Peyer's patch (tissue), 4 donors: ENCODE measurements at places on chromosomes 7 and 10.

GRCh38 chr10:128813574-128813973 is 653.5 kb upstream of the MGMT start:
- DNase-seq: no peak

DNA sequence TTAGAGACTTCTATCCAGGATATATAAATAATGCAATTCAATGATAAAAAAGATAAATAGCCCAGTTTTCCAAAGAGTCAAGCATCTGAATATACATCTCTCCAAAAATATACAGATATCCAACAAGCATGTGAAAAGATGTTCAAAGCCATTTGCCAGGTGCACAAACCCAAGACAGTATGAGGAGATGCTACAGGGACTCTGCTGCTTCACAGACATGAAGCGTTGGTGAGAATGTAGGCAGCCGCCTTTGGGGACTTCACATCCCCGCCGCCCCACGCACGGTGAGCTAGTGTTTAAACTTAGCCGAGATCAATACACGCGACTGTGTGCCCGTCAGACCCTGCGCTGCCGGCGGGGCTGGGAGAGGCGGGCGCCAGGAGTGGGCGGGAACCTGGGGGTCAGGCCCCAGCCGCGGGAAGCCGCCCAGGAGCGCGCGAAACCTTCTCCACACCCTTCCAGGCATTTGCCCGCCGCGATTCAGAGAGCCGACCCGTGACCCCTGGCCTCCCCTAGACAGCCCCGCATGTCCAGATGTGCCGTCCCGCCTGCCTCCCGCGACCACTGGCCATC is 927 bp upstream of the ALOX5 start:
- peak; percentile 61 for DNase-seq

- no peak for DNase-seq
Measured at GRCh38 chr10:28853195-28853594, 175.9 kb downstream of the BAMBI start.

GRCh38 chr7:53743697-53744402 is 708.4 kb downstream of the POM121L12 start:
- DNase-seq: no peak

- no peak for DNase-seq
Measured at GRCh38 chr7:157630301-157630853, 293.6 kb downstream of the DNAJB6 start.

GRCh38 chr7:134890246-134891240 is 95.8 kb upstream of the AGBL3 start:
- DNase-seq: no peak

DNA sequence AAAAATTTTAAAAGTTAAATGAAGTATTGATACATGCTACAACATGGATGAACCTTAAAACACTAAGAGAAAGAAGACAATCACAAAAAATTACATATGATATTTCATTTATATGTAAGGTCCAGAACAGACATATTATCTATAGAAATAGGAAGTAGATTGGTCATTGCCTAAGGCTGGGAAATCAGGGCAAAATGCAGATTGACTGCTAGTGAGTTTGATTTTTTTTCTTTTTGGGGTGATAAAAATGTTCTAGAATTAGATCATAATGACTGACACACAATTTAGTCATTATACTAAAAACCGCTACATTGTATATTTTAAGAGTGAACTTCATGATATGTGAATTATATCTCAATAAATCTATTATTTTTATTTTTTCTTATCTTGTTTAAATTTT is 88.3 kb downstream of the CPEB3 start:
- no peak for DNase-seq

- no peak for DNase-seq
Measured at GRCh38 chr10:77498210-77498609, 139.4 kb downstream of the KCNMA1 start.

DNA sequence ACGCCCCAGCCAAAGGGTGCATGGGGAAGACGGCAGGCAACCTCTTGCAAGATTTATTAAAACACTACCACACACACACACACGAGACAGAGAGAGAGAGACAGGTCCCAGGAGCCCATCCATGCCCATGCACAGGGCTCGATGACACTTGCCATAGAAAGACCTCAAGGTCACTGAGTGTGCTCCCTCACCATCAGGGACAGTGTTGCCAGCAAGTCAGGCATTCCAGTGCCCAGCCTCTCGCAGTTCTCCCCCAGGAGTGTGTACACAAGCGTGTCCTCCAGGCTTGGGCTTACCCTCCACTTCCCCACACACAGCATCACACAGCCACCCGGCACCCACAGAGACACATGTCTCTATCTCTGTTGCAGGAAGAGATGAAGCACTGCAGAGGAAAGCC is 46.8 kb upstream of the SLF2 start:
- no peak for DNase-seq

DNA sequence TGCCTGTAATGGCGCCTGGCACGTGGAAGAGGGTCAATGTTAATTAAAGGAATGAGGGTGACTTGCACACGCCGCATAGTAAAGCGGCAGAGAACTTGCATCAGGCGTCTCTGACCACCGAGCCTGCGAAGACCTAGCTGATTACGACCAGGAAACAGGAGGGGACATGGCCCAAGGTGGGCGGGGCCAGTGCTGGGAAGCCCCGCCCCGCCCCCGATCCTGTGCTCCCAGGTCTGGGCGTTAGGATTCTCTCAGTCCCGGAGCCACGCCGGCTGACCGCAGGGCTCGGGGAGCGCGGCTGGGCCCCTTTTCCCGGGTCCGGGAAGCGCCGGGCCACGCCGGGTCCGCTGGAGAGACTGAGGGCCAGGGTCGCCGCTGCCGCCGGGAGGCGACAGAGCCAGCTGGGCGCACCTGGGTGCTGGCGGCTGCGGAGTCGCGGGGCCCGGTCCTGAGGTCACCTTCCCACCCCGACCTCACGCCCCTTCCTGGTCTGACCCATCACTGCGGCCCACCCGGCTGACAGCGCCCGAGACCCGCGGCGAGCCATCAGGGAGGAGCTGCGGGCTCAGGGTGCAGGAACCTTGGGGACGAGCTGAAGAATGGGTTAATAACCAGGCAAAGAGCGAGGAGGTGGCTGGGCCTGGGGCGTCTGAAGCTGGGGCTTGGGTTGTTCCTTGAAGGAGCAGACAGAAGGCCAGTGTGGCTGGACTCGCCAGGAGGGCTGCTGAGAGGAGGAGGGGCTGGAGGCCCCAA is 23.0 kb upstream of the GRID1 start:
- peak; percentile 76 for DNase-seq

- no peak for DNase-seq
Measured at GRCh38 chr7:134298902-134299683, 17.6 kb downstream of the SLC35B4 start.

DNA sequence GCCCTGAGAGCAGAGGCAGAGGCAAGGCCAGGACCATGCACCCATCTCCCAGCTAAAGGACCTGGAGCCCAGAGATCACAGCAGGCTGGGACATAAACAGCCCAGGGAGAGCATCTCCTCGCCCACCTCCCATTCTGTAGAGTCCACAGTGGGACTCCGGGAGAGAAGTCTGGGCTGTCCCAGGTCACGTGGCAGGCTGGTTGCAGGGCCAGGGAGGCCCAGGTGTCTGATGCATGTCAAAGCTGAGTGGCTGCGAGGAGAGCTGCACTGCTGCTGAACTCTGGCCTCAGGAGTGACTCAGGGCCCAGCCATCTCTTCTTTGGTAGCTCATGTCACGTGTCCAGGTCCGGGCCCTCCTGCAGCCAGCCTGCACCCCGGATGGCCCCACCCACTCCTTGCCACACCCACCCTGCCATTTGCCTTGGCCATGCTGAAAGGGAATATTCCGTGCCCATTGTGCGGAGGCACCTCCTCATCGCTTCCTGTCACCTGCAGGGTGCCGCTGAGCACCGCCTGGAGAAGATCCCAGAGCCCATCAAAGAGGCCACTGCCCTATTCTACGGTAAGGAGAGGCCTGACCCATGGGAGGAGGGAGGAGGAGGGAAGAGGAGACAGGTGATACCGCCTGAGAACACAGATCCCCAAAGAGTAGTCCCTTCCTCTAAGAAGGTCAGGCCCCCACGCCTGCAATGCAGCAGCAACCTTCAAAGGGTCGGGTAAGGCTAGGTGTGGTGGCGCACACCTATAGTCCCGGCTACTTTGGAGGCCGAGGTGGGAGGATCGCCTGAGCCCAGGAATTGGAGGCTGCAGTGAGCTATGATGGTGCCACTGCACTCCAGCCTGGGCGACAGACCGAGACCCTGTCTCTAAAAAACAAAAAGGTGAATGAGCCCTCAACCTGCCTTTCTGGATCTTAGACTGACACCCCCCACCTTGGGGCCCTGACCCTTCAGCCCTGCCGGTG is 12.6 kb upstream of the SH2B2 start:
- DNase-seq: no peak

DNA sequence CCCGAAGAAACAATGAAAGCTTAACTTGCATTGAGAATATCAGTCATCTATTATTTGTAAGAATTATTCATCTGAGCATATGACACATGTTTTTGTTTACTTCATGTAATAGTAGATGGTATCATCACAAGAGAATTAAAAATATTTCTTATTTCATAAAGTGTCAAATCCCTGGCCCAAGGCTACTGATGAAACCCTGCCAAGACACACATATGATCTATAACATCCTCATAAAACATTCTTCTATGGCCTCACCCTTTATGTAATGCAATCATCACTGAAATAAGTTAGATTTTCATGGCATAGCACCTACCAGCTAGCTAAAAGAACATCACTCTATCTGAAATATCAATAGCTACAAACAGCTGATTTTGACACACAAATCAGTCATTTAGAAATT is 385.6 kb upstream of the PHF14 start:
- no peak for DNase-seq

DNA sequence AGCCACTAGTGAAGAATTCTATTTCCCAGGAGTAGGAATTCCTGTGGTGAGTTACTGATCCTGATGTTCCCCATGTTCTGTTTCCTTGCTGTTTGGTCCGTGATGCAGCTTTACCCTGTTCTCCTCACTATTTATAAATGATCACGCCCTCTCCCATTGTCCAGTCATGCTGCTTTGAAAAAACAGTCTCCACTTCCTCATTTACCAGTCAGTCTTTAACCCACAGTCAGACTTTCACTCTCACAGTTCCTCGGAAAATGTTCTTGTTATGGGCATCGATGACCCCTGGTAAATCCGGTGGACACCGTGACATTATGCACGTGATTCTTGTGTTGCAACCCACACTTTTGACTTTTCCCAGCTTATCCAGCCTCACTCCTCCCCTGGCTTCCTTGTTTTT is 14.4 kb downstream of the SCIN start:
- DNase-seq: no peak

DNA sequence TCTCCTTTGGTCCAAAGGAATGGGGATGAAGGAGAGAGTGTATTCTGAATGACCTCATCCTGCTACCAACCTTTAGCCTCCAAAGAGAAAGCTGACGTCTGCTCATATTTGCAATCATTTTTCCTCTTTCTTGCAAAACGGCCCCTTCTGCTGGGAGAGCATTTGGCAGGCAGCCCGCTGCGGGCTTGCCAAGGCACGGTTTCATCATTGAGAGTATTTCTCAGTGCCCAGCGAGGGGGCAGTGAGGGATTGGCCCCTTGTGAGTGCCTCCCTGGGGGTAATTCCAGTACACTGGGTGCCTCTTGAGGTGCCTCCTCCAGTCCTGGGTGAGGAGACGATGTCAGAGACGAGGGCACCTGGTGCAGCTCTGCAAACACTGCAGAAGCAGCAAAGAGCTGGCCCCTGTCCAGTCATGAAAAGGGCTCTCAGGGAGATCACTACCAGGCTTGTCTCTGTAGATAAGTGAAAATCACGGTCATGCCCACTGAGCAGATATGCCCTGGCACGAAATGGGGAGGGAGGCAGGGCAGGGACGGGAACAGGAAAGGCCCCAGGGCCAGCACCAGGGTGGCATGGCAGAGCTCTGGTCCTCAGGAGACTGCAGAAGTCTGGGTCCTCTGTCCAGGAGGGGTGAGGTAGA is 48.7 kb upstream of the SHH start:
- DNase-seq: peak; percentile 11

DNA sequence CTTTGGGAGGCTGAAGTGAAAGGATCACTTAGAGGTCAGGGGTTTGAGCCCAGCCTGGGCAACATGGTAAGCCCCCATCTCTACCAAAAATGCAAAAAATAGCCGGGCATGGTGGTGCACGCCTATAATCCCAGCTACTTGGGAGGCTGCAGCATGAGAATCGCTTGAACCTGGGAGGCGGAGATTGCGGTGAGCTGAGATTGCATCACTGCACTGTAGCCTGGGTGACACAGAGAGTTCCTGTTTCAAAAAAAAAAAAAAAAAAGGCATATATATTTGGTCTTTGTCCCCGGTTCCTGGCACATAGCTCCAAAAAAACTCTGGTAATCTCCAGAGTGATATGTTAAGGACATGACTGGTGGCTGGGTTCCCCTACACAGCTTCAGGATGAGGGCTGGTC is 147.3 kb downstream of the SEC23IP start:
- DNase-seq: no peak

DNA sequence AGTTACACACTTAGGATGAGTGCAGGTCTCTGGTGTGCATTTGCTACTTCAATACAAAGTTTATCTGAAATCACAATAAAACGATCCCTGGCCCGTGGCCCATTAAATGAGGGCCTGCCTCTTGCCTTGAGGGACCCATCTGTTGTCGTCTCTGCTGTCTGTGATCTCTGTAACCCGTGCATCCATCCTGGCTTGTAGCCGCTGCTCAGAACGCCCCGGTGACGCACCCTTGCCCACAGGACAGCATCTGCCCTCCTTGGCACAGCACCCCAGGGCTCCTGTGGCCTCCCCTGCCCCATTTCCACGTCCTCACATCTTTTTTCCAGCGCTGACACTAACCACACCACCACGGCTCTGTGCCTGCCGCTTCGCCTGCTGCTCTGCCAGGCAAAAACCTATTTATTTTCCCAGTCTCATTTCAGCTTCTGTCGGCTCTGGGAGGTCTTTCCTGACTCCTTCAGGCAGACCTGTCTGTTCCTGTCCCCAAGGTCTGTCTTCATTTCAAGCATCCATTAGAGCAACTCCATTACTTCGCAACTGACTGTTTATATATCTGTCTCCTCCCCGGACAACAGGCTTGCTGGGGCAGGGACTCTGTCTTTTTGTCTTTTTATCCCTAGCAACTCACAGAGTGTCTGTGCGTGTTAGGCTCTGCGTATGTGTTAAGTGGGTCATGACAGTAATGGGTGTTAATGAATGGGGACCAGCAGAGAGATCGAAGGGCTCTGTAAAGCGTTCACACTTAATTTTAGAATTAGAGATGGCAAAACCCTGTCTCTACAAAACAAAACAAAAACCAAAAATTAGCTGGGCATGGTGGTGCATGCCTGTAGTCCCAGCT is 16.4 kb downstream of the CARD11 start:
- DNase-seq: no peak

DNA sequence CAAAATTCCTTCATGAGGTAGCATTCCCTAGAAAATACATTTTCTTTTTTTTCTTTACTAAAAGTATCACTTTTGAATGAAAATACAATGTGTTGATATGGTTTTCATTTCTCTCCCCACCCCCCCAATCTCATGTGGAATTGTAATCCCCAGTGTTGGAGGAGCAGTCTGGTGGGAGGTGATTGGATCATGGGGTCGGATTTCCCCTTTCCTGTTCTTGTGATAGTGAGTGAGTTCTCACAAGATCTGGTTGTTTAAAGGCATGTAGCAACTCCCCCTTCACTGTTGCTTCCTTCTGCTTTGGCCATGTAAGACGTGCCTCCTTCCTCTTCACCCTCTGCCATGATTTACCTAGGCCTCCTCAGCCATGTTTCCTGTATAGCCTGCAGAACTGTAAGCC is 790.3 kb upstream of the KCND2 start:
- no peak for DNase-seq
